ENCODE measurements at places on chromosomes 11 and 22. TPM values are rescaled to one million over a fixed set of nuclear protein-coding genes. Genes with fewer than 3 reads are reported as not detected.

KCNJ1 gene
- not detected for total RNA-seq

ARHGAP8 gene
- 1.4 TPM for total RNA-seq

FDX1 gene
- total RNA-seq: 16.9 TPM

OR51A7 gene
- total RNA-seq: not detected

RIMBP3B gene
- 0.25 TPM for total RNA-seq

KCNQ1 gene
- total RNA-seq: 0.75 TPM

FREY1 gene
- total RNA-seq: 0.39 TPM

SHISA8 gene
- total RNA-seq: 0.07 TPM

CCDC116 gene
- total RNA-seq: 0.06 TPM

EPS8L2 gene
- 63.5 TPM for total RNA-seq

CDON gene
- total RNA-seq: 1.6 TPM

SH3BP1 gene
- 1.7 TPM for total RNA-seq

GPR83 gene
- total RNA-seq: 0.08 TPM

OR52H1 gene
- not detected for total RNA-seq

SYT8 gene
- 0.67 TPM for total RNA-seq

MB gene
- 10.3 TPM for total RNA-seq

OR51A2 gene
- not detected for total RNA-seq

TMEM151A gene
- total RNA-seq: 2.0 TPM

KCNJ5 gene
- not detected for total RNA-seq

C11orf87 gene
- total RNA-seq: not detected

LMO2 gene
- total RNA-seq: 0.68 TPM

TSPAN18 gene
- total RNA-seq: 3.5 TPM

TRIM29 gene
- 28.0 TPM for total RNA-seq

LYVE1 gene
- total RNA-seq: 0.64 TPM
